ENCODE measurements at places on chromosomes 1 and 21.

DNA sequence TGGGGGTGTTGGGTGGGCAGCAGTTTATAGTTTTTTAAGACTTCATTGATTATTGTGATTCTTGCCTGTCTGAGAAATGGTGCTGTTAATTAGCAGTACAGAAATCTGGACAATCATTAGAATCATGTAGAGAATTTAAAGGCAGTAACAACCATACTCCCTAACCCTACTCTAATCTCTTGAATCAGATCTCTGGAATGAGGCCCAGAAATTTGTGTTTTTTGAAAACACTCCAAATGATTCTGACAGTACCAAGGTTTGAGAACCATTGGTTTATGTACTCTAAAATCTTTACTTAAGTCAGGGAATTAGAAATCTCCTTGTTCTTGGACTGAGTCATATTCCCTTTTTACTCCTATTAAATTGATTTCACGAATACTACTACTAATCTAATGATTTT lies 24.0 kb downstream of the FNBP1L start:
- DNase-seq, result peak; percentile 67

GRCh38 chr1:116794804-116795481 lies 40.7 kb downstream of the CD2 start:
- no peak for DNase-seq

DNA sequence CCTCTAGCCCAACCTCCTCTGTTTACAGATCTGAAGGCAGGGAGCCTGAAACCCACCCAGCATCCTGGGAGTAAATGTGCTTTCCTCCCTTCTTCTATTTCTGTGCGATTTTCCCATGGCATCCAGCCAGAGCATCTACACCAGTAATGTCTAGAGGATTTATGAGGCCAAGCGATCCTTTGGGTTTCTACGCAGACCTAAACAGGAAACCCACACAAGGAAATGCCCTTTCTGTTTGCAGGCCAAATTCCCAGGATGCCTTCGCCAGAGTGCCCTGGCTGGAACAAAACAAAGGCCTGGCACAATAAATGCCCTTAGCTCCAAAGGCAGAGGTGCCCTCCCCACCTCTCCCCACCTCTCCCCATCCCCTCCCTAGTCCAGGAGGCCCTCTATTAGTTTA lies 110.5 kb upstream of the CDC42BPA start:
- no peak for DNase-seq

- no peak for DNase-seq
Measured at GRCh38 chr21:41808846-41809245, 42.0 kb upstream of the RIPK4 start.

DNA sequence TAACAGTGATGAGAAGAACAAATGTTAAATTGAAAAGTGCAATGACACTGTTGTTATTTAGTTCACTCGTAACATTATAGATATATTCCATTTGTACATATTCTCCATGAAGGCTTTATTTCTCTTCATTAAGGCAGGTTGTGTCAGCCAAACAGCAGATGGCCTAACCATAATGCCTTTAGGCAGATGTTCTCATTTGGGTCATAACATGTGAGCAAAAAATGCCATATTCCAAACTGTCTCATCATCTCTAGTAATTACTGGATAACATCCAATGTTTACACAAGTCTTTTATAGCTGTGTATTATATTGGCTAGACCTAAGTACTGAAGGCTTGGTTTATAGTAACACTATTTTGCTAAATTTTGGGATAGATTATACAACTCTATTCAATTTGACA lies 87.2 kb upstream of the CHODL start:
- DNase-seq, result no peak

DNA sequence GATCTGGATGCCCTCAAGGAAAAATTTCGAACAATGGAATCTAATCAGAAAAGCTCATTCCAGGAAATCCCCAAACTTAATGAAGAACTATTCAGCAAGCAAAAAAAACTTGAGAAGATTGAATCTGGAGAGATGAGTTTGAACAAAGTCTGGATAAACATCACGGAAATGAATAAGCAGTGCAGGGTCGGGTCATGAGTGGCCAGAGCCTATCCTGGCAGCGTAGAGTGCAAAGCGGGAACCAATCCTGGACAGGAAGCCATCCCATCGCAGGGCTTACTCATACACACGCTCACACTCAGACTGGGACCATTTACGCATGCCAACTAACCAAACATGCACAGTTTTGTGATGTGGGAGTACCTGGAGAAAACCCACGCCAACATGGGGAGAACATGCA lies 43.1 kb downstream of the ZMYM1 start:
- DNase-seq, result no peak

GRCh38 chr1:209999005-209999404 lies 61.0 kb downstream of the SYT14 start:
- no peak for DNase-seq

GRCh38 chr1:15835205-15835740 lies 12.2 kb upstream of the SPEN start:
- DNase-seq, result no peak

- DNase-seq, result no peak
Measured at GRCh38 chr21:41566500-41567014, 58.6 kb upstream of the TMPRSS2 start.

GRCh38 chr1:36539526-36539925 lies 56.8 kb upstream of the CSF3R start:
- no peak for DNase-seq

GRCh38 chr1:66401244-66401643 lies 132.7 kb upstream of the SGIP1 start:
- DNase-seq, result no peak

- no peak for DNase-seq
Measured at GRCh38 chr1:94634977-94635416, 93.4 kb upstream of the F3 start.

DNA sequence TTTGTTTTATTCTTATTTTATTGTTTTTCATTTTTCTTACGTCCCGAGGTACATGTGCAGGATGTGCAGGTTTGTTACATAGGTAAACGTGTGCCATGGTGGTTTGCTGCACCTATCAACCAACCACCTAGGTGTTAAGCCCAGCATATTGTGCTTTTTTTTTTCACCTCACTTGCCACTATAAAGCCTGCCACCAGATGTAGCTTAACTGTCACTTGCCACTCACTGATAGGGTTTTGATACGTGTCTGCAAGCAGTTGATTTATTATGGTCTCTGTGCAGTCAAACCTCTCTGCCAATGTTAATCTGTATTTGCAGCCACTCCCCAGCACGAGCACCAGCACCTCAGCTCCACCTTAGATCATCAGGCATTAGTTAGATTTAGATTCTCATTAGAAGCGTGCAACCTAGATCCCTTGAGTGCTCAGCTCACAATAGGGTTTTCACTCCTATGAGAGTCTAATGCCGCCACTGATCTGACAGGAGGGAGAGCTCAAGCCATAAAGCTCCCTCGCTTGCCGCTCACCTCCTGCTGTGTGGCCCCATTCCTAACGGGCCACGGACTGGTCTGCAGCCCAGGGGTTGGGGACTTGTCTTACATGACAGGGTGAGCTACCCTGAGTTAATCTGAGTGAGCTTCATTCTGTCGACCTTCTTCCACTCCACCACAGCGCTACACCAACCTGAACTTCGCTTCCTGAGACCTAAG lies 17.9 kb upstream of the ABCG1 start:
- DNase-seq, result no peak

GRCh38 chr1:160045653-160046052 lies 13.9 kb upstream of the PIGM start:
- DNase-seq, result no peak

DNA sequence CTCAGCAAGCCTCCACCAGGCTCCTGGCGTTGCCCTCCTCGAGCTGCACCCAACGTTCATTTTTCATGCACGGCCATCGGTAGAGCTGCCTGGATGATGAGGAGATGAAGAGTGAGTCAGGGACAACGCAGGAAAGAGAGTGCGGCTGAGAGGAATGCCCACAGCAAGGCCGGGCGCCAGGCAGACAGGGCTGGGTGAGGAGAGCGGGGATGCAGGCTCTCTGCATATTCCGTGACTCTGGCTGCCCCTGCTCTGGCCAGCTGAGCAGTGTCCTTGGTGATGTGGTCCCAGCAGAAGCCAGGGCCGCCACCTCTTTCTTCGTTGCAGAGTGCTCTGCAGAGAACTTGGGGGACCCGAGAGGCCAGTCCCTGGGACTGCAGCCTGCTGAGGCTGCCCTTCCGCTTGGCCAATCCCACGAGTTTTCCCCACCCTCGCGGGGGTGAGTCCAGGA lies 10.8 kb downstream of the UMODL1 start:
- DNase-seq, result no peak

- DNase-seq, result no peak
Measured at GRCh38 chr21:26912466-26912865, 54.4 kb downstream of the ADAMTS5 start.

- no peak for DNase-seq
Measured at GRCh38 chr1:23634840-23635651, 56.6 kb upstream of the RPL11 start.

DNA sequence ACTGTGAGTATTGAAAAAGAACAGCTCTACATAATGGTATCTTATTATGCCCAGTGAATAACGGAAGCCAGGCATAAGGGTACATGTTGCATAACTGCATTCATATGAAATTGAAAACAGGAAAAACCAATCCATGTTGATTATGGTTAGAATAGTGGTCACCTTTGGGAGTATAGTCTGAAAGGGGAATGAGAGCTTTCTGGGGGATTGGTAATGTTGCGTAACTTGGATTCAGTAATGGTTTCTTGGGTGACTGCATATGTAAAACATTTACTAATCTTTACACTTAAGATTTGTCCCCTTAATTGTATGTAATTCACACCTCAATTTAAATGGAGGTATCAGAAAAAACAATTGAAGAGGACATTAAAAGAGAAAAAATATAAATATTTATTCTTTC lies 292.1 kb downstream of the LMO4 start:
- DNase-seq, result no peak

DNA sequence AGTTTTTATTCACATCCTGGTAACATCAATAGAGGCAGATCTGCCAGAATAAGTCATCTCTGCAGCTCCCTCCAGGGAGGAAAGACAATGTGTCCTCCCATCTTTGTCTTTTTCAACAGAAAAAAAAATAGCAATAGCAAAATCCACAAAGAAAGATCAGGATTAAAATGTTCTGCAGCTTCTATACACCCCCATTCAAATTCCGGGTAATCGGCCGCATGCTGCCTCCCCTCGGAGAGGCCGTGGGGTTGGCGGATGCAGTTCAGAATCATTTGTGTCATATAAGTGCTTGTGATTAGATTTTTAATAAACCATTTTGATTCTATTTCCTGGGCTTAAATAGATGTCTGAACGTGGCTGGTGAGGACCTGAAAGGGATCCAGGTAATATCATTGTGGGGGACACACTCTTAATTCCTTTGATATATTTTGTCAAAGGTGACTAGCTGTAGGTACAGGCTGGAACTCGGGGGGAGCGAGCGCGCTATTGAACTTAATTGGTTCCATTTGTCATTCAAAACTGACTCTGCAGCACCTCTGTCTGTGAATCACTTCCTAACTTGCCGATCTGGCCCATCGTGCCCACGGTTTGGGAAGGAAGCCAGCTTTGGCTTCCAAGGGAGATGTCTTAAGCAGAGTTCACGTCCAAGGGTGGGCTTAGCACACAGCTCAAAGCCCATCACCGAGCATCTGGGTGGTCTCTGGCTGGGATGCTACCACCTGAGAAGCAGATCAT lies 85.6 kb upstream of the ARHGEF16 start:
- DNase-seq, result no peak

GRCh38 chr1:143604887-143605286 lies 366.9 kb downstream of the FAM72C start:
- no peak for DNase-seq

- no peak for DNase-seq
Measured at GRCh38 chr1:230303069-230303468, 123.1 kb downstream of the PGBD5 start.

DNA sequence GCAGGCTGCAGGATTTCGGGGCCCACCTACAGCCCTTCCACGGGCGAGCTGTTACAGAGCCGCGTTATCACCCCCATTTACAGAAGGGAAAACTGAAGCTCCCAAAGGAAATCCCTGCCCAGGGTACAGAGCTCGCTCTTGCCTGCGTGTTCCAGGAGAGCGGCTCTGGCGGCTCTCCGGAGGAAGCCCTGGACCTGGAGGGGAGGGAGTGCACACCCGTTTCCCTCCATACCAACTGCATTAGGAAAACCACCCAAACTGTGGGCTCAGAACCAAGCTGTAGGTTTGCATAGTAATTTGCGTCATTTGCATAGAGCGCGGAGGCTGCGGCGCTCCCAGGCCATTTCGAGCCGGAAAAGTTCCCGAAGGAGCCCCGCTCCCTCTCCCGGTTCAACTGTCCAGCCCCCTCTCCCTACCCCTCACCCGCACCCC lies 24.7 kb upstream of the ADGRB2 start:
- no peak for DNase-seq

All from non-pigmented ciliary epithelial cell (primary cell).